ENCODE measurements at places on chromosomes 2 and 18.

- no peak for DNase-seq
Measured at GRCh38 chr2:133819906-133820305, 251.6 kb upstream of the NCKAP5 start.

- no peak for DNase-seq
Measured at GRCh38 chr2:241985986-241986329, 116.4 kb downstream of the RTP5 start.

DNA sequence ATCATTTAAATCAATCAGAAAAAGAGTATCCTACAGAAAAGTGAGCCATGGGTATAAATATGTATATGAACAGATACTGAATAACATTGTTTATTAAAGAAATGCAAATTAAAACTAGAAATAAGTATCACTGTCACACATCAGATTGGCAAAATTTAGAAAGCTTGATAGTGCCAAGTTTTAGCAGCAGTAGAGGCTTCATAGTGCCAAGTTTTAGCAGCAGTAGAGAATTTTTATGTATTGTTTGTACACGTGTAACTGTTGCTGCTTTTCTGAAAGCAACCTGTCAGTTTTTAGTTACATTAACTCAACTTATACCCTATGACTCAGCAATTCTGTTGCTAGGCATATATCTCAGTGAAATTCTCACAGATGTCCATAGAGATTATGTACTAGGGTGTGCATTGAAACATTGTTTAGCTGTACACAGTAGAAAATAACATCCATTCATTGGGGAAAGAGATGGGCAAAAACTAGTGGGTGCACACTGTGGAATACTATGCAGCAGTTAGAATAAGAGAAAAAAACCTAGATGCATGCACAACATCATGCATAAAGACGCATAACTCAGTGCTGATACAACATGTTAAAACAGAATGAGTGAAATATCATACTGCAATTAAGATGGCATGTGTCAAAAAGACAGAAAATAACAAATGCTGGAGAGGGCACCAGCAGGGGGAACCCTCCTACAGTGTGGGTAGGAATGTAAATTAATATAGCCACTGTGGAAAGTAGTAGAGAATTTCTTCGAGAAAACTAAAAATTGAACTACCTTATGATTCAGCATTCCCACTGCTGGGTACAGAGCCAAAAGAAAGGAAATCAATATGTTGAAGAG lies 294.5 kb upstream of the NT5C1B start:
- no peak for DNase-seq

GRCh38 chr2:19099181-19099580 lies 259.2 kb downstream of the OSR1 start:
- DNase-seq: no peak

DNA sequence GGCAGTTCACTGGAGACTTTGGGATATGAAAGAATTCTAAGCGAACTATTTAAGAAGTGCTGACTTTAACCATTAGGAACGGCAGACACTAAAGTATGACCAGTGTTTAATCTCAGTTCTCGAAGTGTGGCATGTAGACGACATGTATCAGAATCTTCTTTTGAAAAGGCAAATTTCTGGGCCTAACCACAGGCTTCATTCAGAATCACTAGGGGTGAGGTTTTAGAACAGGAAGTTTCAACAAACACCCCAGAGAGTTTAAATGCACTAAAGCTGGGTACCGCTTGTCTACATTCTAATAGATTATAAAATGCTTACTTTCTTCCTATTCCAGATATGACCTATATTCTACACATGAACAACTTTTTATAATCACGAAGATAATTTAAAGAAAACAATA lies 180.3 kb downstream of the ANKRD44 start:
- no peak for DNase-seq

- peak; percentile 16 for DNase-seq
Measured at GRCh38 chr2:147499785-147500184, 345.0 kb upstream of the ACVR2A start.

GRCh38 chr2:214750529-214750928 lies 59.0 kb downstream of the BARD1 start:
- DNase-seq: no peak

GRCh38 chr2:45533771-45534170 lies 77.3 kb downstream of the SRBD1 start:
- DNase-seq: peak; percentile 94
